Epithelial cell of umbilical artery (primary cell): ENCODE measurements at places on chromosomes 7 and 10. TPM values are rescaled to one million over a fixed set of nuclear protein-coding genes. Genes with fewer than 3 reads are reported as not detected.

STAG3 gene
- total RNA-seq, result 0.65 and 1.1 TPM in 2 replicates

CRTAC1 gene
- 0.30 and 0.32 TPM in 2 replicates for total RNA-seq

CYP3A5 gene
- not detected in 2 replicates for total RNA-seq

WIPF3 gene
- not detected in 2 replicates for total RNA-seq

NRF1 gene
- total RNA-seq, result 12.7 and 15.7 TPM in 2 replicates

IRF5 gene
- total RNA-seq, result 0.32 and 1.7 TPM in 2 replicates

C10orf105 gene
- total RNA-seq, result 0.15 TPM in 1 of 2 replicates, not detected in the other

MRLN gene
- total RNA-seq, result not detected in 2 replicates

CNTNAP2 gene
- not detected in 2 replicates for total RNA-seq

C10orf67 gene
- total RNA-seq, result under 0.01 TPM in 1 of 2 replicates, not detected in the other

CALML5 gene
- total RNA-seq, result not detected in 2 replicates

FAM131B gene
- 1.3 and 1.4 TPM in 2 replicates for total RNA-seq

AEBP1 gene
- total RNA-seq, result 4.7 and 5.8 TPM in 2 replicates

NRCAM gene
- 31.9 and 32.8 TPM in 2 replicates for total RNA-seq

DYDC1 gene
- total RNA-seq, result not detected in 2 replicates

VWA2 gene
- total RNA-seq, result not detected in 2 replicates

PLPP4 gene
- total RNA-seq, result 4.7 and 17.2 TPM in 2 replicates

GIMAP6 gene
- total RNA-seq, result 115 and 116 TPM in 2 replicates

DCLRE1C gene
- 6.2 and 8.5 TPM in 2 replicates for total RNA-seq
